Hematopoietic multipotent progenitor cell treated with erythropoietin and hydrocortisone succinate and interleukin-3 and kit ligand, for 8 days (in vitro differentiated cells): ENCODE measurements at places on chromosomes 16 and 17.

DNA sequence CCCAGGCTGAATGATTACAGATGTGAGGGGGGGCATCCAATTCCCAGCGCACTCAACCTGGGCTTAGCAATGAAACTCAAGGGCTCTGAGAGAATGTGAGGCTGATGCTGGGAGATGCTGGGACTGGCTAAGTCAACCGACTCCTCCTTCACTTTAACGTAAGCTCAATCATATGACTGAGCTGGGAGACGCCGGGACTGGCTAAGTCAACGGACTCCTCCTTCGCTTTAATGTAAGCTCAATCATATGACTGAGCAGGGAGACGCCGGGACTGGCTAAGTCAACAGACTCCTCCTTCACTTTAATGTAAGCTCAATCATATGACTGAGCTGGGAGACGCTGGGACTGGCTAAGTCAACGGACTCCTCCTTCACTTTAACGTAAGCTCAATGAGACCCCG lies 179.4 kb downstream of the VPS53 start:
- DNase-seq: no peak

- no peak for DNase-seq
Measured at GRCh38 chr16:78050734-78051400, 28.5 kb downstream of the CLEC3A start.

- DNase-seq: no peak
Measured at GRCh38 chr17:59439262-59439661, 107.8 kb downstream of the YPEL2 start.

DNA sequence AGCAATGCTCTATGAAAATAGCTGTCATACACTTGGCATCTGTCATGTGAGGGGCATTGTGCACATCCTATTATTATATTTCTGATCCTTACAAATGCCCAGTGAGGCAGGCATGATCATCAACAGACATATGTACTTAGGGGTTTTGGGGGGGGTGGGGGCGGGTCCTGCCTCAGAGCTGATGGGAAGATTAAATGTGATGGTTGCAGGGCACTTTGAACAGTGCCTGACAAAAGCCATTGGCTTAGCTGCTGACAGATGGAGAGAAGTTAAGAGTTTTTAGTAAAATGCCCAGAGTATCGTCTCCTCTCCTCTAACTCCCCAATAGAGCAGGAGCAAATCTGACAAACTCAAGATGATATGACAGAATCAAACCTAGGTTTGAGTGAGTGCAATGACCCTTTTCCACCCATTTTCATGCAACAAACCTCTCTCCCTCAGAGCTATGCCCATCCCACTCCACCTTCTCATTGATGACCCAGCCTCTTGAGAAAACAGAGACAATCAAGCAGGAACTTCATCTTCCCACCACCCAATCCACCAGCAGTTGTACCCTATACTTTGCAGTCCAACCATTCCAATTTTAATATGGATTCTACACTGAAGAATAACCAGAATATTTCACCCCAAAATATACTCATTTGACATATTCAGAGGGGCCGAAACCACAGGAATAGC lies 4.8 kb downstream of the KLHL11 start:
- DNase-seq: no peak

GRCh38 chr17:71922439-71922838 lies 198.4 kb upstream of the SOX9 start:
- no peak for DNase-seq

- no peak for DNase-seq
Measured at GRCh38 chr17:63196772-63197335, 230.8 kb downstream of the TANC2 start.

DNA sequence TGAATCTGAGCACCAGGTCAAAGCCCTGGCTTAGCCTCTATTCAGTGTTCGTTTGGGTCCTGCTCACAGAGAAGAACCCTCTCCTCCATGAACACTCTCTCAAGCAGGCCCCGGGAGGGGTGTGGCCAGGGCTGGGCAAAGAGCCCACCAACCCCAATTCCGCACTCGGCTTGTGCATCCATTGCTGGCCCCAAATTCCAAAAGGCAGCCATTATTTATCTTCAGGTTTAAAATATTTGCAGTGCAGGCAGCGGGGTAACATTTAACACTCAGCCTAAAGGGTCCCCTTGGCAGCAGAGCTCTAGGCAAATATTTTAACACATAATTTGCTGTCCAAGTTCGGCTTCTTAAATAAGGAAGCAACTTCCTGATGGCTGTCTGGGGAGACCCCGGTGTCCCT lies 115.7 kb downstream of the ZNF423 start:
- DNase-seq: no peak
